Testis (tissue), 5 donors: ENCODE measurements at places on chromosomes 6 and 20. TPM values are rescaled to one million over a fixed set of nuclear protein-coding genes. Genes with fewer than 3 reads are reported as not detected.

The CDH26 gene
- total RNA-seq = 3.5 TPM

The HEY2 gene
- 8.7 TPM for total RNA-seq

GRCh38 chr6:3226042-3226441 is 1.4 kb downstream of the TUBB2B start:
- DNase-seq = no peak

The DDX43 gene
- total RNA-seq = 20.1 TPM

- DNase-seq = no peak
Observed at GRCh38 chr6:164216368-164216767, 801.9 kb downstream of the QKI start.

The FOXP4 gene
- total RNA-seq = 50.2 TPM

The RAMACL gene
- 1.9 TPM for total RNA-seq

- DNase-seq = no peak
Observed at GRCh38 chr6:45436544-45437438, 59.1 kb upstream of the SUPT3H start.

- DNase-seq = no peak
Observed at GRCh38 chr6:15255481-15255880, 9.6 kb downstream of the JARID2 start.

- DNase-seq = no peak
Observed at GRCh38 chr20:20815711-20816455, 103.4 kb upstream of the RALGAPA2 start.

GRCh38 chr6:62328607-62329006 is 42.6 kb upstream of the KHDRBS2 start:
- DNase-seq = no peak

GRCh38 chr6:162364488-162364887 is 363.1 kb downstream of the PRKN start:
- no peak for DNase-seq

- DNase-seq = no peak
Observed at GRCh38 chr6:22473991-22474682, 95.2 kb upstream of the HDGFL1 start.

- DNase-seq = no peak
Observed at GRCh38 chr6:106617857-106618256, 11.4 kb downstream of the RTN4IP1 start.

The ELMO2 gene
- 120 TPM for total RNA-seq

DNA sequence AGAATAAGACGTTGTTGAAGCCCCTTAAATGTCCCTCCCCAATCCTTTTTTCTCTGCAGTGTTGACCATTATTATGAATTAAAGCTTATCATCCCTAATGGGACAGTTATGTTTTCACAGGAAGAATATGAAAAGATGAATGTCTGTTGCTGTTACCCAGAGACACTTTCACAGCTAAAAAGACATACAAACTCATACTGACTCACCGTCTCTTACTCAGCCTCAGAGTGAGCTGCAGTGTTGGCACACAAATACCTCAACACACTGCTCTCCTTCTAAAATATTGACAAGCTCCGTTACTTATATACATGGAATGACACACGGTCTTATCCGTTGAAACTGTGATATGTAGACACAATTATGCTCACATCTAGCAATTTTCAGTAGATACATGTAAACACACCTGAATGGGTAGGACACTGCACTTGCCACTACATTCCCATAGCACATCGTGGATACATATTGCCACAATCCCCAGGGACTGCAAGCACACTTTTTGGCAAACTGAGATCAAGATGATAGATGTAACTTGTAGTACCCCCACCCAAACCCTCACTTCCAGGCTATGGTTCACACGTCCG is 9.6 kb upstream of the SAPCD1 start:
- no peak for DNase-seq

DNA sequence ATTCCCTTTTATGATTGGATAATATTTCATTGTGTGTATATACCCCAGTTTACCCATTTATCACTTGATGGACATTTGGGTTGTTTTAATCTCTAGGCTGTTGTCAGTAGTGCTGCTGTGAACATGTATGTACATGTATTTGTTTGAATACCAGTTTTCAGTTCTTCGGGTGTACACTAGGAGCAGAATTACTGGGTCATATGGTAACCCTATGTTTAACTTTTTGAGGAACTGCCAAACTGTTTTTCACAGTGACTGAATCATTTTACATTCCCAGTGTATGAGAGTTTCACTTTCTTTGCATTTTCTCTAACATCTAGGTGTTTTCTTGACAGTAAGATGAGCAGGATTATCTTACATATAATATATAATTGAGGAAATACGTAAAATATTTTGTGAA is 44.7 kb upstream of the ADIG start:
- DNase-seq = no peak

DNA sequence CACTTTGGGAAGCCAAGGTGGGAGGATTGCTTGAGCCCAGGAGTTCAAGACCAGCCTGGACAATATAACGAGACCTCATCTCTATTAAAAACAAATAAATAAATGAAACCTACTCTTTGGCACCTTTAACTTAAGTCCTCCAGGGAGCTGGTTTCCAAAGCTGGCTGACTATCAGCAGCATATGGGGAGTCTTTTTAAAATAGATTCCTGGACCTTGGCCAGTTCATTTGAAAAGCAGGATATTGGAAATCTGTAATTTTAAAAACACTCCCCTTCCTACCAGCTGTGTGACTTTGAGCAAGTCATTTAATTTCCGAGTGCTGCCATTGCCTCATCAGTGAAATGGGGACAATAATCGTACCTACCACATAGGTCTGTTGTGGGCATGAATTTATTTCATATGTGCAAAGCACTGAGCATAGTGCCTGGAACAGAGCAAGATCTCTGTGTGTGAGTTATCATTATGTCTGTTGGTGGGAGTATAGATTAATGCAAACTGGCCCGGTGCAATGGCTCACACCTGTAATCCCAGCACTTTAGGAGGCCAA is 40.9 kb upstream of the PTPN1 start:
- DNase-seq = no peak

GRCh38 chr6:149929422-149929821 is 6.5 kb upstream of the RAET1G start:
- DNase-seq = no peak

GRCh38 chr6:125294036-125294435 is 7.7 kb downstream of the HDDC2 start:
- no peak for DNase-seq

The TSBP1 gene
- 18.4 TPM for total RNA-seq

The SERINC3 gene
- total RNA-seq = 163 TPM

GRCh38 chr6:72262254-72262653 is 359.6 kb upstream of the KCNQ5 start:
- no peak for DNase-seq

- DNase-seq = no peak
Observed at GRCh38 chr20:50325651-50326050, 135.0 kb downstream of the CEBPB start.

The PTGIS gene
- total RNA-seq = 12.2 TPM

The RHAG gene
- not detected for total RNA-seq

GRCh38 chr6:149154261-149154821 is 163.2 kb upstream of the TAB2 start:
- DNase-seq = no peak

DNA sequence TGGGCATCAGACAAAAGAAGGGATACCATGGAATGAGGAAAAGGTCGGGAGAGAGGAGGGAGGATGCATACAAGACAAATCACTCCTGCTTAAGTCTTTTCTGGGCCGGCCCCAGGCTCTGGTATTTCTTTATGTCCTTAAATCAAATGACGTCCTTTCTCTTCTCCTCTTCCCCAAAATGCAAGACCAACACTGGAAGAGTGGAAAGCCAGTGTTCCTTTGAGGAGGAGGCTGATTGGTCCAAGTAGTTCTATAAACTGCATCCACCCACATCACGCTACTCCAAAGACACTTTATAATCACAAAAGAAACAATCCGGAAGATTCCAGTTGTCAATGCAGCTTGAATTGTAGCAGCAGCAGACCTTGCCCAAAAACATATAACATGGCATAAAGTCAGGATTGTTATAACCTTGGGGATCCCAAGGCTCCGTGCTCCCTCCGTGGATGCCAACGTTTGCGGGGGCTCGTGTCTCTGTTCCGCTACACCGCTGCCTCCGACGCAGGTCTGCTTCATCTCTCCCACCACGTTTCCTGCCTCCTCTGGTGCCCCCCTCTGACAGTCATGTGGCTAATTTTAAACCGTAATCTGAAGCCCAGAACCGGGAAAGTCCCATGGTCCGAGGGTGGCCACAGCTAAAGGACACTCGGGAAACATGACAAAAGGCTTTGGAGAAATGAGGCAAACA is 47.1 kb downstream of the MCUR1 start:
- peak; percentile 76 for DNase-seq

DNA sequence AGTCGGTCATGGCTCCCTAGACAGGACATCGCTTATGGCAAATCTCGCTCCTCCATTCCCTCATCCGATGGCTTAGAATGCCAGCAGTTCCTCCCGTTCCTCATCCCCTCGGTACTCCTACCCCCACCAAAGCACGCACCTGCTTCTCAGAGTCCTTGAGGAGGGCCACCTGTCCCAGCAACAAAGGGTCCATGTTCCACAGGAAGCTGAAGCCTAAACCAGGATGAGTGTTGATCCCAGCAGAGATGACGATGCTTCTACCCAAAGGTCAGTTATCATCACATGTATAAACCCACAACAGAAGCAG is 111.2 kb downstream of the THBS2 start:
- no peak for DNase-seq

The FILIP1 gene
- total RNA-seq = 3.1 TPM

The PHIP gene
- 43.9 TPM for total RNA-seq

- DNase-seq = no peak
Observed at GRCh38 chr20:32661820-32662528, 11.8 kb downstream of the C20orf203 start.

- DNase-seq = no peak
Observed at GRCh38 chr6:146861029-146861563, 262.3 kb downstream of the ADGB start.

The HLA-DOB gene
- total RNA-seq = 1.3 TPM

- DNase-seq = no peak
Observed at GRCh38 chr6:136772685-136773472, 19.4 kb downstream of the MAP3K5 start.

DNA sequence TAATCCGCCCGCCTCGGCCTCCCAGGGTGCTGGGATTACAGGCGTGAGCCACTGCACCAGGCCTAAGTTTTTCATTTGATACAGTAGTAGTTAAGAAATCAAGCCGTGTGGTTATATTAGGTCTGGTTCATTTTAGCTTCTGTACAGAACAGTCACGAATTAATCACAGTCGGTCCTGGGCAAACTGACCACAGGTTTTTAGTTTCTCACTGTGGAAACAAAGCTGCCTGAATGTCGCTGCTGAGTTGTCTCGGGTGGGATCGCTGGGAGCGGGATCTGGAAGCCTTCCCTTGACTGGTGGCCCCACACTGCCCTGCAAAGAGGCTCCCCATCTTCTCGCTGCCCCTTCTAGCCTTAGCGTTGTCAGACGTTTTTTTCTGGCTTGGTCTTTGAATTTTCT is 18.6 kb downstream of the UCKL1 start:
- no peak for DNase-seq

DNA sequence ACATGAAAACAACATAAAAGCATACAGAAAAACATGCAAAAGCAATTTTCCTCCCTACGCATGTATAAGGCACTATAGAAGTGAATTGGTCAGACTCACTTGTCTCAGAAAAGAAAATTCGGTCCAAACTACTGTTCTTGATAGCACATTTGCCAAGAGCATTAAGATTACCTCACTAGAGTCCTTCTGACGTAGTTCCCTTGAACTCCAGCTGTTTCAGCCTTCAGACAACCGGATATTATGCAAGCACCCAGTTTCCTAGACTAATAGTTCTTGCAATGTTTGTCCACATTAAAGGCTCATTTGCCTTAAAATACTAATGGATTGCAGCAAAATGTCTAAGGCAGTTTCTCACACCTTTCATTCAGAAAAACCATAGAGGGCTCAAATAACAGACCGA is 2.5 kb upstream of the CASS4 start:
- DNase-seq = no peak

The ANKRD66 gene
- total RNA-seq = not detected

DNA sequence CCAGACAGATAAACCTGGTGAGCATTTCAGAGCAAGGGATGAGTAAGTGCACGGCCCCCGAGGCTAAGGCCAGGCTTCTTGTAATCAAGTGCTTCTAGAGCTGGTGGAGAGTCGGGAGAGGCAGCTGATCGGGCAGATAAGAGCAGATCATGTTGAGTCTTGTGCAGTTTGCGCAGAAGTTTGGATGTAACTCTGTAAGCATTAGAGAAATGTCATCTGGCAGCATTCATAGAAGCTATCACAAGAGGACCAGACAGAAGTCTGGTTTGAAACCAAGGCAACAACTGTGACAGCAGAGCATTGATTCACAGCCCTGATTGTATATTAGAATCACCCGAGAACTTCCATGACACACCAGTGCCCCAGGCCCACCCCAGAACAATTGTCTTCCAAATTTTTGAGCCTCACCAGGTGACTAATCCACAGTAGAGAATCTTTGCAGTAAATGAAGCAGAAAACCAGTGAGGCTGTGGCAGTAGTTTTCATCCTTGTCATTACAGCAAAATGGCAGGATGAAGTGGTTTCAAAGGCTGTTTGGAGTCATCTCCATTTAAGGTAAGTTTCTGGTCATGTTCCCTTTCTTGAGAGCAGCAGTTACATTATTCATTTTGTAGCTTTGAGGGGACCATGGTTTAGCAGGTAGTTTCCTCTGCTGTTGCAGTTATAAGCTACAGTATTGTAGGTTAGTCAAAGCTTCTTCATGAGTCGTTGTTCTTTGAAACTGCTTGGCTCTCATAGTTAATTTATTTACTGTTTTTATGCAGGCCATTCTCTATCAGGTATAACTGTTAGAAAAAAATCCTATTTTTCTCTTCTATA is 84.1 kb downstream of the RNF217 start:
- no peak for DNase-seq

DNA sequence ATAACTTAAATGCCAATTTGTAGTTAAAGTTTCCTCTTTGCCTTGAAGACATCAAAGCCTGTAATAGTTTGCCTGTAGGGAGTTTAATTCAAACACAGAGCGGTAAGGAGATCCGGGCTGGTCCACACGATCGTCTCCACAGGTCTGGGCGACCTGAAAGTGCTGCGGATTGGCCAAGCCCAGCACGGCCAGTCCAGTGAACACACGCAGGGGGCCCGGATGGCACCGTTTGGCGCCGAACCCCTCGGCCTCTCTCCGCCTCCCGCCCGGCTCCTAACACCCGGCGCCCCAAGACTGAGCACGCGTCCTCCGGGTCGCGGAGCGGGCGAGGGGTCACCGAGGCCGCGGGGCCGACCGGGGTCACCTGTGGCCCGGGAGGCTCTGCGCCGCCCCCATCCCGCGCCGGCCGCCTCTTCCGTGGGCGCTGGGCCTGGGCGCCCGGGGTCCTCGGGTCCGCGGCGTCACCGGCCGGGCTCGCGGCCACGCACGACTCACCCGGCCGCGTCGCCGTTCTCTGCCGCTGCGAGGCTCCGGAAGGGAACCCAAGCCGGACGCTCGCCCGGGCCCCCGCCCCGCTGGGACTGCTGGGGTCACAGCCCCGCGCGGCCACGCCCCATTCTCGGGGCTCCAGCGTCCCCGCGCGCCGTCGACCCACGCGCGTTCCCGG is 481 bp downstream of the SERPINB6 start:
- DNase-seq = peak; percentile 77
